ENCODE measurements at places on chromosomes 4 and X.
A peak's percentile ranks its signal among the peaks of the same experiment; 100 is the strongest.

DNA sequence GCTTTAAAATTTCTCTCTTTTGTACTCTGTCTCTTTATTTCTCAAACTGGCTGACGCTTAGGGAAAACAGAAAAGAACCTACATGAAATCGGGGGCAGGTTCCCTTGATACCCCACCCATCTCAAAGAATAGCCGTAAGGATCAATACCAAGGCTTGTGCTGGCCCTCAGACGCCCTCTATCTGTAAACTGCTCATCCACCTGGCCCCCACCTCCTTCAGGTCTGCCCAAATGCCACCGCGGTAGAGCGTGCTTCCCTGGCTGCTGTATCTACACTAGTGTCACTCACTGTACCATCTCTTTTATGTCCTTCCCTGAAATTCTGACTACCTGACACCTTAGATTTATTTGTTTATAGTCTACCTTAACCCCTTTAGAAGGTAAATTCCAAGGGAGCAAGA, 62.8 kb downstream of the SMIM20 start:
- DNase-seq, result no peak

DNA sequence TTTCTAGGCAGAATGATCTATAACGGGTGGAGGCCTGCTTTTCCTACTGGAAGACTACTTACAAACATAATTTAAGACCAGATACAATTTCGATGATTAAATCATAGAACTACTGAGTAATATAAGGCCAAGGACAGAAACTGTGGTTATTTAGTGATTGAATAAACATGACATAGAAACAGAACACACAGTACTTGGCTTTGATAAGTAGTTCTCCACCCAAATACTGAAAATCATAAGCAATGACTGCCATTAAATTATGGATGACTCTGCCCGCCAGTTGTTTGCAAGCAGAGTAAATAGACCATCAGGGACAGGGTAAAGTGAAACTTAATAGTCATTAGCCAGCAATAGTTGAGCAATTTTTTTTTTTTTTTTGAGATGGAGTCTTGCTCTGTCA, 17.2 kb upstream of the SMIM14 start:
- no peak for DNase-seq

DNA sequence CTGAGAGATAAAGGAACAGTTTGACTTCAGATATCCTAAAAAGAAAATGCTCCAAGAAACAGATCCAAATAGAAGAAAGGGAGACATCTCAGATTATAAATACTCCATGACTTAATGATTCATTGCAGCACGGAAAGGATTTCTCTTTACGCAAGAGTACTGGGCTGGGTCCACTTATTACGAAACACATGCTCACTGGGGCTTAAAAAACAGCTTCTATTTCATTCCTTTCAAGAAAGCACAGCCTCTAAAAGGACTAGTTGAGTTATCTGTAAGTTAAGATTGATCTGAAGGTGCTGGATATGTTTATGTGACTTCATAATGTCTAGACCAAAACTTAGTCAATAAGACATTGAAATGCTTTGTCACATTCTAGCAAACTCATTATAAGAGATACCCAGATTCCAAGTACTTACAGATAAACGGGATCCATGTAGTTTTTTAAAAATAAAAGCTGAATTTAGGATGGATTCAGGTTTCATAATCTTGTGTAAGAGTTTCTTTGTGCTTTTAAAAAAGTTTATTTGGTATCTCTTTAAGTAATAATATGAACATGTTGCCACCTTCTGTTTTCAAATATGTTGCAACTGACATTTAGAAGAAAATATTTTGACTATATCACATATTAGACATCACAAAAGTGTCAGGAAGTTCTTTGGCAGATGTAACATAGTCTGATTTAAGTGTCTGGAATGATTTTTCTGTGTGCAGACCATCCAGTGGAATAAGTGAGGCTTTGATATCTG, 109.5 kb upstream of the MYOZ2 start:
- no peak for DNase-seq

DNA sequence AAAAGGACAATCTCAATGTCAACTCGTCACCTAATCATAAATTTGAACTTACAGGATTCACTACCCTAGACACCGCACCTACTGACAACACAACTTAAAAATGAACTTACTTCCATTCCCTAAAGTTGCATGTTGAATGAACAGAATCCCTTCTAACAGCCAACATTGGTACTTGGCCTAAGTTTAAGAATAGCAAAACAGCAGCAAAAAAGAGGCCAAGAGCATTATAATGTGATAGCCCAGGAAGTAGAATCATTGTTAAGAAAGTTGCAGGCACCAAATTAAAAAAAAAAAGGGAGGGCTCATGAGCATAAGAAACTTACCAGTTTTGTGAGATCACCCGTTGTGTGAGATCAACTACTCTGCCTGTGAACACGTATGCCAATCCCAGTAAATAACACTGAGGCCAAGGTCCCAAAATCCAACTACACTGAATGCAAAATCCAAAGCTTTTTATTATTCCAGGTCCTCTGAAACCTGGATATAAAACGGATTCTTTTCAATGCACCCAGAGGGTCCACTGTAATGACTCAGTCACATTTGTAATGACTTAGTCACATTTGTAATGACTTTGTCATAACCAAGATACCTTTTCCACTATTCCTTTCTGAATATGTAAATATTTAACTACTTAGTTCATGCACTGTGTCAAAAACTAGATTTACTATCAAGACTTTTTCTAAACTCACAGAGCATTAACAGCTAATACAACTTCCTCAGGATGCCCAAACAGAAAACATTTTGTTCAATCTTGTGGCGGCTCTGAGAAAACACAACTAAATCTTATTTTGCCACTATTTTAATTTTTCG, 6.8 kb downstream of the HNRNPDL start:
- no peak for DNase-seq

DNA sequence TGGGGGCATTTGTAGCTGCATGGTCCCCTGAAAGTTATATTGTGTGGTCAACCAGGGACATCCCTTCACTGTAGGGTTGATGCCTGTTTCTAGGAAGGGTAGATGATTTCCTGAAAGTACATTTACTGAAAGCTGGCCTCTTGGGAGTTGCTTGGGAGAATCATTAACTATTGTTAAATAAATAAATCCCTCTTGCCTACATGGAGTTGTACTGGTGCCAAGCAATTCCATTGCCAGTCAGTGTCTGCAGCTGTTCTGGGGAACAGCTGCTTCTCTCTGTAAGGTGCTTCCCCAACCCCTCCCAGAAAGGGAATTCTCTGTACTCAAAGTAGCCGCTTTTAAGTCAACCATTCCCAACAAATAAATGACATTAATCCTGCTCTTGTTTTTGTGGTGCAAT, 51.1 kb downstream of the C4orf51 start:
- DNase-seq, result no peak

GRCh38 chr4:139619644-139620043, 46.0 kb upstream of the MGST2 start:
- no peak for DNase-seq

- DNase-seq, result no peak
These were observed 502.4 kb downstream of the NLGN4X start for GRCh38 chrX:5726224-5726623.

GRCh38 chr4:33340168-33340567, 2620.0 kb downstream of the PCDH7 start:
- DNase-seq, result no peak

- peak; percentile 18 for DNase-seq
These were observed 2.1 kb downstream of the ASMTL start for GRCh38 chrX:1450361-1451161.

GRCh38 chr4:57494821-57495220, 384.6 kb upstream of the IGFBP7 start:
- DNase-seq, result no peak

DNA sequence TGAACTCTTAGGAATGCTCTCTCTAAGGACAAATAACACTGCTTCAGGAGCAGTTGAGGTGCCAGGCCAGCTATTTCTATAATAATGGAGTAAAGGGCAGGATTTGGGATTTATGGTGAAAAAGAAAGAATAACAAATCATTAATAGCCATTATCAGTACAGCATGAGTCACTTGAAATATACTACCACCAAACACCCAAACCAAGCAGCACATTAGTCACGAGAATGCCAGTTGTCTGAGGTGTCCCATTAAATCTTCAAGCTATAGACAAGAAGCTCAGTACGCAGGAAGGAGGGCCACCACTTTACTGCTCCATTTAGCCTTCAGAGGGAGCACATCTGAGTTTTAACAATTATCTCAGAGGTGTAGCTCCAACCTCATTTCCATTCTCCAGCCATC, 106.8 kb upstream of the MAGEA10 start:
- no peak for DNase-seq

GRCh38 chr4:52657618-52658501, 1.2 kb downstream of the USP46 start:
- DNase-seq, result no peak

All from left cardiac atrium (tissue), 4 donors.